Stomach (tissue), 19 donors: ENCODE measurements at places on chromosomes 1 and 21. TPM values are rescaled to one million over a fixed set of nuclear protein-coding genes. Genes with fewer than 3 reads are reported as not detected.

Gene OPTC
- total RNA-seq: not detected

Gene RGS4
- total RNA-seq: 60.7 TPM

Gene PRR9
- not detected for total RNA-seq

Gene CRABP2
- total RNA-seq: 0.72 TPM

Gene NIPAL3
- total RNA-seq: 33.0 TPM

DNA sequence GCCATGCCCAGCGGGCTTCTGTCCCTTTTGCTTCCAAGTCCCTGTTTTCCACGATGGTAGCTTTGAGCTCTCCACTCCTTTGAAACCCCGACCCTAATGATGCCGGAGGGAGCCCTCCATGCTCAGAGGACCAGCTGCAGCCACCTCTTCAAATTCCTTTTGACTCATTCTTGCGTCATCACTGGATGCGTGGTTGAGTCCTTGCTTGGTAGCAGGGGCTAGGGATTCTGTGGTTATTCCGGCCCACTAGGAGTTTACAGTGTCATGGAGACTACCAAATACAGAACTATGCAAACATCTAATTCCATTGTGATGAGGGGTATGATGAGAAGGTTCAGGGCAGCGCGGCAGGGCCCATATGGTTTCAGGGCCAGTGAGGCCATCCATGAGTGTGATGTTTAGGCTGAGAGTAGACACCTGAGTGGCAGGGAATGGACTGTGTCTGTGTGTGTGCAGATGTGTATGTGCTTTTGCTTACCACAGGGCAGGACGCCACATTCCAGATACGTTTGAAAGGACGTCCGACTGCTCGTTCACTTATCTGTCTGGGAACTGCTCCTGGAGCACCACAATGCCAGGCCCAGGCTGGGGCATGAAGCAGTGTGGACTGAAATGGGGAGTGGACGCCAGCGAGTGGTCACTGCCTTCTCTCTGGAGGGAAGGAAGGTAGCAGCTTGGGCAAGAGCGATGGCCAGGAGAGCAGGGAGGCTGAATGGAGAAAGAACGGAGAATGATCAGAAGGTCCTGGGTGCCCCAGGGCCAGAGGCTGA lies 30.4 kb upstream of the ZBTB21 start:
- peak overlapping the region; percentile 68 for H3K27ac ChIP-seq
- no peak overlapping the region for H3K4me3 ChIP-seq
- H3K36me3 ChIP-seq: no peaks in the 10 kb centered on the region
- H3K27me3 ChIP-seq: no peaks in the 10 kb centered on the region
- DNase-seq: no peak

DNA sequence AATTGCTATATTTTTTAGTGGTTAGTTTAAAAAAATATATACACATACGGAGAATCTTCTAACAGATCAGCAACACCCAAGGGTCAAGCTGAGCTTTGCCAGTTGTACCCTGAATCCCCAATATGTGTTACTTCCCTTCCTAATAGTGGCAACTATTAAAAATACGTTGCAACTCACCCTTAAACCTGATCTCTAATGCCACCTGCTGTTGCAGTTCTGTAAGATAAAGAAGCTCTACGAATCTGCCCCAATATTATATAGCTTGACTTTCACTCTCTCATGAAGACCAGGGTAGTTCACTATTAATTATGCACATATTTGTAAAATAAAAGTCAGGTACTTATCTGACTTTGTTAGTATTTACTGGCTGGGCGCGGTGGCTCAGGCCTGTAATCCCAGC lies 58.4 kb downstream of the ASH1L start:
- no peak overlapping the region for H3K27ac ChIP-seq
- DNase-seq: no peak
- H3K36me3 ChIP-seq: no peaks in the 10 kb centered on the region
- H3K27me3 ChIP-seq: no peaks in the 10 kb centered on the region

GRCh38 chr1:61334718-61335589 lies 252.6 kb downstream of the NFIA start:
- H3K4me1 ChIP-seq: peaks cover 40% of the 10 kb centered on the region
- H3K4me3 ChIP-seq: no peak overlapping the region

DNA sequence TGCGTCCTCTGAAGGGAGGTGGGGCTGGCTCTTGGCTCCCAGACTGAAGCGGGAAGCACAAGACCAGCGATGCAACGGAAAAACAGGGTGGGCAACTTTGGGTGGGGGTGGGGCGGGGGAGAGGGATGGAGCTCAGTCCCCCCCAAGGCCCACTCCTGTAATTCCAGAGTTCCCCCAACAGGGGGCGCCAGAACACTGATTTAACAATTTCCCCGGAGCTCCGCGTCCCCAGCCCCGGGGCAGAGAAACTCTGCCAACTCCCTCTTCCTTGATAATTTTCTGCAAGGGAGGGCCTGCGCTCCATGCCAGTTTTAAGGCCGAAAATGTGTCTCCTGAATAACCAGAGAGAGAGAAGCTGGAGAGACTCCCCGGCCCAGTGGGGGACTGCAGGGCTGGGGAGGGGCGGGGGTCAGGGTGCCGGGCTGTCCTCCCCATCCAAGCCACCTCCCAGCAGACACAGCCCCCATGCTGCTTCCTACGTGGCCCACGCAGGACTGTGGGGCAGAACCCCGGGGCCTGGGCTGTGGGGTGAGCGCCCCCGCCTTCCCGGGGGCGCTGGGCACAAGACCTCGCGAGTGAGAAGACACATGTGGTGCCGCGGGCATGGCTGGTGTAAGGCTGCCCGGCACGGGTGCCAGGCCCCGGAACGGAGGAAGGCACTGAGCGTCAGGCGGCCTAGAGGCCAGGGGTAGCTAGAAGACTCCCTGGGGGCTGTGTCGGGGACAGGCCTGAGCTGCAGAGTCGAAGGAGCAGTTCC lies 51.4 kb downstream of the KIF21B start:
- DNase-seq: peak; percentile 89
- H3K4me1 ChIP-seq: no peaks in the 10 kb centered on the region
- peaks cover 11% of the 10 kb centered on the region for H3K36me3 ChIP-seq
- no peak overlapping the region for H3K4me3 ChIP-seq

GRCh38 chr1:99171184-99171813 lies 93.0 kb upstream of the PLPPR4 start:
- no peak overlapping the region for H3K27ac ChIP-seq
- no peaks in the 10 kb centered on the region for H3K4me1 ChIP-seq
- no peaks in the 10 kb centered on the region for H3K36me3 ChIP-seq
- no peak overlapping the region for H3K4me3 ChIP-seq
- DNase-seq: peak; percentile 19
- H3K27me3 ChIP-seq: no peaks in the 10 kb centered on the region

DNA sequence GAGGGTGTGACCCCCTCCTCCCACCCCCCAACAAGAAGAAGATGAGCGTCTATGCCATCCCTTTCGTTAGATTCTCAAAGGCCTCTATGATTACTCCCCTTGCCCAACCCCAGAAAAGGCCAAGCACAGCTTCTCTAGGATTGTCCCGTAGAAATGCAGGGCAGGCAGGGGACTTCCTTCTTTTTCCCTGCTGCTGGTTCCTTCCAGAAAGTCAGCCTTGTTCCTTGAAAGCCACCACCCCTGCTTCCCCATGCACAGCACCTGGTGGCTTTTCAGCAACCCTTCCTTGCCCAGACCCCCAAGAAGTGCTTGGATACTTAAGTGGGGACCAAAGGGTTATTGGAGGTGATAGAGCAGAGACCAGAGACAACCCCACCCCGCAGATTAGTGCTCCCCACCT lies 75.1 kb downstream of the ARHGEF10L start:
- peaks cover 20% of the 10 kb centered on the region for H3K36me3 ChIP-seq
- no peak overlapping the region for H3K27ac ChIP-seq
- DNase-seq: no peak
- no peaks in the 10 kb centered on the region for H3K27me3 ChIP-seq
- H3K4me1 ChIP-seq: no peaks in the 10 kb centered on the region

DNA sequence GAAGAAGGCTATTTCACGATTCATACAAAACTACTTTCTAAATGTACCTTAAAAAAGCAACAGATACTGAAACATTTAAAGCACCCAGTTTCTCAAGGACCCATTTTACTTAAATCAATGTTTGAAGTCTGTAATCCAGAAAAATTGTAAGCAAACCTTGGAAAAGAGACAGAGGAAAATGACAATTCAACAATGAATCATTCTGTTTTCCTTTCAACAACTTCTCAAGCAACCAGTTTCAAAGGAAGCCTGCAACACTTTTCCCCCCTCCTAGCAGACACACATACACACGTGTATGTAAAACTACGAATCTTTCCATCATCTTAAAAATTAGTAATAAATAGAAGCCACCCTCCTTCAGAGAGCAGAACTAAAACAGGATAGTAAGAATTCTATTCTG lies 1.2 kb downstream of the RERE start:
- H3K4me3 ChIP-seq: peak overlapping the region; percentile 66
- peaks cover 61% of the 10 kb centered on the region for H3K4me1 ChIP-seq
- no peaks in the 10 kb centered on the region for H3K36me3 ChIP-seq
- no peaks in the 10 kb centered on the region for H3K27me3 ChIP-seq
- no peak overlapping the region for H3K27ac ChIP-seq

DNA sequence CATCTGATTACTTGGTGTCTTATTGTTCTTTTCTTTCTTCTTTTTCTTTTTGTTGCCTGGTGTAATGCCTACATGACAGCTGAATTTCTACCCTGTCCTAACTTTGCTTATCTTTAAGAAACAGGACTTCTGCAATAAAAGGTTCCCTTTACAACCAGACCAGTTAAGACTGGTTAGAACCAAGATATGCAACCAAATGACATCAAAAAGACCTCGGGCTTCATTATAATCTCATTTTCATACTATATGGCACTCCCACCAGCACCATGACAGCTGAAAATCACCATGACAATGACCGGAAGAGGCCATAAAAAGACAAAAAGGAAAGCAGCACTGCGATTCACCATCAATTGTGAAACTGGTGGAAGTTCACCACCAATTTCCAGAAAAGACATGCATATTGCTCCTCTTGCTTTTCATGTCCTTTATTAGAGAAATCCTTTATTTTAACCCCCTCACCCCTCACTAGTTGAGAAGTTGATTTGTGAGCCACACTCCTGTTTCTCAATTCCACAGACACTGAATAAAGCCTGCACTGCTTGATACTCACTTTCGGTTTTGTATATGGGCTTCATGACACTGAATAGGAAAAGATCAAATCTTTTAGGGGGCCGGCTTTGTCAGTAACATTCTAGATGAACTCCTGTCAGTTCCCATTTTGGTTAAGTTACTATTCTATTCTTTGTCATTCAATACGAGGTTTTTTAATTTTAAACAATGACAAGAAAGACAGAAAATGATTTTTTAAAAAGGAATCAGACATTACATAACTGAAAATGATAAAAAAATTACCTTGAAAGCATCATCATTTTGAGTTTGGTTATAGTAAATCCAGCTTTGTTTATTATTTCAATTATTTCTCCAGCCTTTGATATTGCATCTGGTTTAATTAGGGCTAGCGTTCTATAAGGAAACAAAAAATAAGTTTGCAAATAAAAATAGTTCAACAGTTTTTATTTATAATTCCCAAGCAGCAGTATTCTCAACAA lies 58.1 kb downstream of the NME7 start:
- DNase-seq: no peak
- no peak overlapping the region for H3K27ac ChIP-seq
- H3K27me3 ChIP-seq: no peaks in the 10 kb centered on the region
- H3K4me3 ChIP-seq: no peak overlapping the region
- no peaks in the 10 kb centered on the region for H3K4me1 ChIP-seq
- peaks cover 9% of the 10 kb centered on the region for H3K36me3 ChIP-seq

GRCh38 chr1:37901893-37902225 lies 42.5 kb upstream of the MTF1 start:
- H3K36me3 ChIP-seq: peaks cover 4% of the 10 kb centered on the region
- H3K27me3 ChIP-seq: no peaks in the 10 kb centered on the region
- no peak overlapping the region for H3K27ac ChIP-seq
- H3K4me1 ChIP-seq: no peaks in the 10 kb centered on the region

GRCh38 chr21:20883408-20883800 lies 114.8 kb upstream of the NCAM2 start:
- peak; percentile 1 for DNase-seq
- H3K4me3 ChIP-seq: no peak overlapping the region
- no peaks in the 10 kb centered on the region for H3K27me3 ChIP-seq
- no peaks in the 10 kb centered on the region for H3K4me1 ChIP-seq
- H3K36me3 ChIP-seq: no peaks in the 10 kb centered on the region

DNA sequence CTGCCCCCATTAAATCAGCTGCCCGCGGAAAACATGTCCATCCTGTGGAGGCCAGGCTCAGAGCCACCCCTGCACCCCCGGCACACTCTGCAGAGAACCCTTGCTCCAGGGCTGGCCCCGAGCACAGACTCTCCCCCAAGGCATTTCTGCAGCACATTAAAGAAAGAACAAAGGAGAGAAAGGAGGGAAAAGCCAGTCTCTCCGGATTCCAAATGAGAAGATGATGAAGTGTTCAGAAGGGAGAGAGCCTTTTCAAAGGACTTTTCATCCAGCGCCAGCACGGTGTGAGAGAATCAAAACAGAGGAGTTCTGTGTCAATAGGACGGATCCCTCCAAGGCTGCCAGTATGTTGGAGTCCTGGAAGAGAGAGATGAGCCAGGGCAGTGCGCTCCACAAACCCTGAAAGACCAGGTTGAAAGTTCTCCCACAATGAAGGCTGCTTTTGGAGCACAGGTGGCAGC lies 498.3 kb downstream of the NPHP4 start:
- H3K4me3 ChIP-seq: no peak overlapping the region
- H3K36me3 ChIP-seq: no peaks in the 10 kb centered on the region
- DNase-seq: no peak
- peaks cover 12% of the 10 kb centered on the region for H3K4me1 ChIP-seq
- peaks cover 7% of the 10 kb centered on the region for H3K27me3 ChIP-seq

GRCh38 chr1:14439015-14439414 lies 159.5 kb upstream of the KAZN start:
- H3K27me3 ChIP-seq: peaks cover 5% of the 10 kb centered on the region
- H3K4me1 ChIP-seq: no peaks in the 10 kb centered on the region
- H3K36me3 ChIP-seq: no peaks in the 10 kb centered on the region

DNA sequence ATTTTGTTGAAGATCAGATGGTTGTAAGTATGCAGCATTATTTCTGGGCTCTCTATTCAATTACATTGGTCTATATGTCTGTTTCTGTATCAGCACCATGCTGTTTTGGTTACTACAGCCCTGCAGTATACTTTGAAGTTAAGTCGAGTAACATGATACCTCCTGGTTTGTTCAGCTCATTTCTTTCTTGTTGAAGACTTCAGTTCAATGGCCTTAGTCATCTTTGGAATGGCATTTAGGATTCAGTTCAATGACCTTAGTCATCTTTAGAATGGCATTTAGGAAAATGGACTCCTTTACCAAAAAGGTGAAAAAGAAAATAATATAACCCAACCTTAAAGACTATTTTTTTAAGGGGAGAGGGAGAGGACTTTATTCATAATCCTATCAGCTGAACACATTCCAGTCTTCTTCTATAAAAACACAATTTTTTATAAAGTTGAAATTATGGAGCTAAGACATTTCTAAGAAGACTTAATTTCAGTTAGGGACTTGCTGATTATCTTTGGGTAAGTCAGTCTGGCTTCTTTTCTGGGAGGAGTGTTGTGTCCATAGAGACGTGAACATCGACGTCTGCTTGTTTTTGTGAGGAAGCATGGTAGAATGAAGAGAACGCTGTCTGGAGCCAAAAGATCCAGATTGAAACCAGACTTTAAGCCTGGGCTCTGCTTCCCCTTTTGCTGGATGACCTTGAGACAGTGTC lies 48.3 kb downstream of the DDR2 start:
- no peaks in the 10 kb centered on the region for H3K36me3 ChIP-seq
- no peak for DNase-seq
- H3K4me3 ChIP-seq: no peak overlapping the region
- H3K27ac ChIP-seq: peak overlapping the region; percentile 75
- H3K4me1 ChIP-seq: peaks cover 63% of the 10 kb centered on the region

- H3K4me3 ChIP-seq: no peak overlapping the region
- no peak overlapping the region for H3K27ac ChIP-seq
- no peaks in the 10 kb centered on the region for H3K36me3 ChIP-seq
- H3K27me3 ChIP-seq: peaks cover 4% of the 10 kb centered on the region
- H3K4me1 ChIP-seq: no peaks in the 10 kb centered on the region
Measured at GRCh38 chr21:45801129-45801964, 157.8 kb downstream of the PCBP3 start.
